ENCODE measurements at places on chromosomes 16 and 17.

- no peak for DNase-seq
These were observed 18.5 kb upstream of the NTN1 start for GRCh38 chr17:9002606-9003354.

- DNase-seq: no peak
These were observed 34.8 kb downstream of the ZNF287 start for GRCh38 chr17:16534236-16534635.

DNA sequence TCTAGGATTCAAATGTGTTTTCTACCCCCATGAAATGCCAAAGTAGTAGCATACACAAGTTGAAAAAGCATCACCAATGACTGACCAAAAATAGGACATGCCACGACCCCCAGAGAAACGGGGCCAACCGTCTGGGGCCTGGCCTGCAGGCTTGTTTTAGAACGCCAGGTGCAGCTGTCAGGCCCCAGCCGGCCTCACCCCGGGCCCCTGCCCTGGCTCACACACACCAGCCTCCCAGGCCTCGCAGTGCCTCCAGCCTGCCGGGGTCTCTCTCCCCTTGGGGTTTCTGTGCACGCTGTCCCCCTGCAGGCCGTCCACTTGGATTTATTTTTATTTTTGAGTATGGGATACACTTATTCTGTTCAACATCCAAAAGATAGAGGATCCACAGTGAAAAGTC, 7.9 kb downstream of the KATNB1 start:
- DNase-seq: no peak

GRCh38 chr17:54196751-54197150, 374.0 kb downstream of the KIF2B start:
- no peak for DNase-seq

- DNase-seq: peak; percentile 51
These were observed 1.0 kb downstream of the ZNRF1 start for GRCh38 chr16:74999609-75000480.
